ENCODE measurements at places on chromosomes 12 and 14. TPM values are rescaled to one million over a fixed set of nuclear protein-coding genes. Genes with fewer than 3 reads are reported as not detected.

Gene CACNA1C
- polyA plus RNA-seq, result 3.0 TPM

Gene MEG3
- polyA plus RNA-seq, result 5,041 TPM

Gene KLRD1
- polyA plus RNA-seq, result 0.26 TPM

Gene IL31
- not detected for polyA plus RNA-seq

Gene KLRG1
- 2.5 TPM for polyA plus RNA-seq

Measured in muscle of arm (tissue), 14 donors.